ENCODE measurements at places on chromosomes 2 and 18.

DNA sequence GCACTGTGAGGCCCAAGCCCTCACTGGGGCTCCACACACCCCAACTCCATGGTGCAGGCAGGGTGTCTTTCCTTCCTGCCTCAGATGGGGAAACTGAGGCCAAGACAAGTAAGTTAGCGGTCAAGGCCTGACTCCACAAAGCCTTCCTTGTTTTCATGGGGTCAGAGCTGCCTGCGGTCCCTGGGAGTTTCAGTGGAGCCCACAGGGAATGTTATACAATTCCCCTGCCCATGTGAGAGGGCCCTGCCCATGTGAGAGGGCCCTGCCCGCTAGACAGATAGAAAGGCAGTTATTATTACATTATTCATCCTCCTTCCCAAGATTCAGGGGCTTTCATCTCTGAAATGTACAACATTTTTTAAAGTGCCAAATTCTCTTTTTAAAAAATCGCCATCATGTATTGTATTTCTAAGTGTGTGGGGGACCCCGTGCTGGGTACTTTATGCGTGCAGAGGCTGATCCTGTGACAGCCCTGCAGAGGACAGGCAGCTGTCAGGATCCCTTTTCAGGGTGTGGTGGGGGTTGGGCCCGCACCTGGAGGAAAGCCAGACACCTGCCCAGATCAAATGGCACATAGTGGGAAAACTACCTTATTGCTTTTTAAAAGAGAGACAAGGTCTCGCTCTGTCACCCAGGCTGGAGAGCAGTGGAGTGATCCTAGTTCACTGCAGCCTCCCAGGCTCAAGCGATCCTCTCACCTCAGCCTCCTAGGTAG, 23.4 kb downstream of the FBLN7 start:
- DNase-seq: no peak

DNA sequence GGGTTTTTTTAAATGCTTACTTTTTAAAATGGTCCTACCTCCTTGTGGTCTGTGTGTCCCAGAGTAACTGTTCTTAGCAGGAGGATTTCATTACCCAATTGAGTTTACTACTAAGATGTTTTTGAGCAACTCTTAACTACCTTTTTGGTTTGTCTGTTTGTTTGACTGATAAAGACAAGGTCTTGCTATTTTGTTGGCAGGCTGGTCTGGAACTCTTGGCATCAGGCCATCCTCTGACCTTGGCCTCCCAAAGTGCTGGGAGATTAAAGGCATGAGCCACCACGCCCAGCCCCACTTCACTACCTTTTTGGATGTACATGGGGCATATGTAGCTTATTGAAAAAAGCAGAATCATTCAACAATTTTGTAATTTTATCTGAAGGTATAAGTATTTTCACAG, 14.9 kb downstream of the MRPS9 start:
- no peak for DNase-seq

DNA sequence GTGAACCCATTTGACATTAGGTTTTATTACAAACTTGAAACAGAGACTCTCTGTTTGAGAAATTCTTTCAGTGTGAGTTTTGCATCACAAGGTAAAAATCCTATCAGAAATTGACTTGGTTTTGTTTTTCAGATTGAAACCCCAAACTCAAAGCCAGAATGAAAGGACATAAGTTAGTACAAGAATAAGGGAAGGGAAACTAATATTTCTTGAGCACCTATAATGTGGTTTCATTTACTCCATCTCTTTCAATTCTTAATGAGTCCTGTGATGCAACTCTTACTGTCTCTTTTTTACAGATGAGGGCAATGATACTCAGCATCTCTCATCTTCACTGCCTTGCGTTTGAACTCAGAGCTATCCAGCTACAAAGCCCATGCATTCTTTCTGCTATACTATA, 210.0 kb upstream of the SIX3 start:
- DNase-seq: no peak

DNA sequence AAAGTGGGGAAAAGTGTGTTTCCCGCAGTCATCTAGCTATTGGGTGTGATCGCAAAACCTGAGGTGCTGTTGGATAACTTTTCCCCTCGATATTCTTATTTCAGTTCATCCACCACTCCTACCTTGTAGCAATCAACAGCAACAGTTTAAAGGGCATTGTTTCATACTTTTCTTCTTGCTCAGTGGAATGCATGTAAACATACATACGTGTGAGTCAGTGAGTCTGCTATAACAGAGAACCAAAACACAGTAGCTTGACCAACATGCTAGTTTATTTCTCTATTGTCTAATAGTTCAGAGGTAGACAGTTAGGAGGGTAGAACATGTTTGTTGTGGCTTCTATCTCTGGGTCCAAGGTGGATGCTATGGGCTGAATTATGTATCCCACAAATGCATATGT, 77.6 kb upstream of the FOXI3 start:
- no peak for DNase-seq

Measured in activated gamma-delta T cell (primary cell).